ENCODE measurements at places on chromosomes 12 and 14. TPM values are rescaled to one million over a fixed set of nuclear protein-coding genes. Genes with fewer than 3 reads are reported as not detected.

Gene LRFN5
- total RNA-seq, result 0.53 TPM

Gene ZFP36L1
- total RNA-seq, result 226 TPM

Gene INSM2
- not detected for total RNA-seq

Gene PAH
- total RNA-seq, result 12.9 TPM

Gene PTGER2
- total RNA-seq, result 0.28 TPM

Gene TMEM233
- total RNA-seq, result 0.06 TPM

Gene AMDHD1
- 1.1 TPM for total RNA-seq

Gene PTPRR
- total RNA-seq, result not detected

Gene MIP
- not detected for total RNA-seq

Gene TMEM119
- total RNA-seq, result 1.6 TPM

Gene NR1H4
- total RNA-seq, result 9.2 TPM

Gene CABP1
- 0.38 TPM for total RNA-seq

Gene C12orf56
- not detected for total RNA-seq

Gene CYP46A1
- total RNA-seq, result 1.2 TPM

Gene ARHGEF40
- 58.0 TPM for total RNA-seq

Gene PRPH
- total RNA-seq, result 0.88 TPM

Gene RTL1
- total RNA-seq, result not detected

- no peak for DNase-seq
These were observed 30.2 kb downstream of the KCTD10 start for GRCh38 chr12:109446869-109447268.

DNA sequence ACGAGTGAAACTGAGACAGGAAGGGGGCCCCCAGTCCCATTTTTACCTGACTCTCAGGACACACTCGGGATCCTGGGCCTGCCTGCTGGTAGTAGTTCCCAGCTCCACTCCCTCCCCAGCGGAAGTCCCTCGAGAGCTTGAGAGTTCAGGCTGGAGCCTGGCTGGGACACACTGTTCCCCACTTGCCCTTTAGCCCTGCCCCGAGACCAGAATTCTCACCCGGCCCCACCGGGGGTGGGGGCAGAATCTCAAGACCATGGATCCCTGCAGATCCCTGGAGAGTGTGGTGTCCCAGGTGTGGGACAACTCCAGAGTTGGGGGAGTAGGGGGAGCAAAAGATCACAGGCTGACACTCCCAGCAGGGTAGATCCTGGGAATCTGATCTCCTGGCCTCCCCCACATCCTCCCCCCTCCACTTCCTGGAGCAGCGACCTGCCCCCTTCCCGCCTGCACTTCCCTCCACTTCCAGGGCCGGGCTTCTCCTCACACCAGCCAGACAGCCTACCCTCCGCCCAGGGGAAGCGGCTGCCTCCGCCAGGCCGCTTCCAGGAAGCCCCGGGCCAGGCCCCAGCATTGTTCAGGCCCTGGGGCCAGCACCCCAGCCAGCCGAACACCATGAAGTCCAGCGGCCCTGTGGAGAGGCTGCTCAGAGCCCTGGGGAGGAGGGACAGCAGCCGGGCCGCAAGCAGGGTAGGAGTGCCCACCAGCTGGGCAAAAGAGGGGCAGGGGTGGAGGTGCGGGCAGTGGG lies at the start of gene TNS2:
Gene TNS2, plus strand, starts transcription at position 495 of the 748 bp plus-strand sequence. Its CDS starts 121 bp downstream, at position 616.
- DNase-seq, result peak; percentile 68

GRCh38 chr12:5718073-5718472 lies 227.0 kb downstream of the ANO2 start:
- no peak for DNase-seq

DNA sequence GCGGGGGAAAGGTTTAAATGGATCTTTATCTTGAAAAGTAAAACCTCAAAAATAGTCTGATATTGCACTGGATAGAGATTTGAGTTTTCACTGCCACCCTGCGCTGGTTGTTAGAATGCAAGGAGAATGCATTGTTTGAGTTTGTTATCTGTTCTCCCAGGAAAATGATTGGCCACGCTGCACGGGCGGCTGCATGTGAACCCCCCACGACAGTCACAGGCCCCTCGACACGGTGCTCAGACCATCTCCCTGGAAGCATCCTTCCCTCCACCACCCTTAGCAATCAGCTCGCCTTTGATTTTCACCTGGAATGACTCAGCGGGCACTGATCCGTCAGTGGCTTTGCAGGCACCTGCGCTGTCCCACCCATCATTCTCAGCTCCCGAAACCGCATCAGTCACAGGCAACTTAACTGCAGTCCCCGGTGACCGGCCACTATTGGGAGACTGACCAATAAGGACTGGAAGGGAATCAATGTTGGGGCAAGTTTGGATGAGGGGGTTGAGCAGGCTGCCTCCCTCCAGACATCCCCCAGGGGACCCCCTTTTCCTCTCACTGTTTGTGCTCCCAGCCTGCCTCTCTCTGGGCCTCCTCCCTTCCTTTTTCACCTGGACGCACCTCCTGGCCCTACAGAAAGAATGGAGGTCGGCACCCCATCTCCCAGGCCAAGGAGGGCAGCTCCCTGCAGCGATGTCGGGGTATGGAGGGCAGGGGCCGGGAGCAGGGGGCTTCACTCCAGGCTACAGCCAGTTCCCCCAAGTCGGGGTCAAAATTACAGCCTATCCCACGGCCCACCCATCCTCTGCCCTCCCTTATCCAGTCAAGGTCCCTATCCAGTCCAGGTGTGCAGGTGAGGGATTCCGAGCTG lies 28.5 kb upstream of the C14orf180 start:
- DNase-seq, result peak; percentile 30

- DNase-seq, result no peak
These were observed 307.6 kb upstream of the FBXO33 start for GRCh38 chr14:39739796-39740195.

GRCh38 chr12:51077930-51078329 lies 5.5 kb downstream of the CSRNP2 start:
- no peak for DNase-seq

- no peak for DNase-seq
These were observed 68.6 kb downstream of the EP400 start for GRCh38 chr12:132018193-132018916.

GRCh38 chr12:122028165-122028904 lies 6.7 kb downstream of the BCL7A start:
- no peak for DNase-seq

DNA sequence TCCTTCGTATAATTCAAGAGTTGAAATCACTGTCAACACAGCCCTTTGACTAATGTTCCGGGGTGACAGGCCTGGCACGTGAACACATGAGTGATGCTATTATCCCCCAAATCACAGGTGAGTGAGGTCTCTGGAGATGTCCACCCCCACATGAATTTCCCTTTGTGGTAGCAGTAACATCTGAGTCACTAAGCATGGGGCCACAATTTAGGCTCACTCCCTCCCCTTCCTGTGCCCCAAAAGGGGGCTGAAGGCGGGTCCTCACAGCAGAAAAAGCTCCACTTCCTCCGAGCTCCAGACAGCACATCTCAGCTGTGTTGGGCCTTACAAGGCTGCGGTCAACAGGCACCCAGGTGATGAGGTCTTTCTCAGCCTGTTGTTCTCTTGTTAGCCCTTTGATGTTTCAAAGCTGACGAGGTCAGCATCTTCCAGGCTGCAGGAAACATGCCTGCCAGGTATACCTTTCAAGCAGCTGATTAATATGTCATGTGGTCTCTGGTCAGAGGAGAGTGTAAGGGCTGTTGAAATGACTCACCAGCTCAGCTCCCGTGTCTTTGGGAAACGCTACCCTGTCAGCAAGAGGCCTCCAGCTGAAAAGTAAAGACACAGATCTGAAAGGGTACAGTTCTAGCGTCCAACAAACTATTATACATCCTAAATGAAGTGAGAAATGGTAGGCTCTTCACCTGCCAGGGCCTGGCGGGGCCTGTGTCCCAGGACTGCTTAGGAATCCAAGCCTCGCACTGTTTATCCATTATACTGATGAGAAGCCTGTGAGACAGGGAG lies 107.3 kb downstream of the ZFP36L1 start:
- DNase-seq, result no peak

DNA sequence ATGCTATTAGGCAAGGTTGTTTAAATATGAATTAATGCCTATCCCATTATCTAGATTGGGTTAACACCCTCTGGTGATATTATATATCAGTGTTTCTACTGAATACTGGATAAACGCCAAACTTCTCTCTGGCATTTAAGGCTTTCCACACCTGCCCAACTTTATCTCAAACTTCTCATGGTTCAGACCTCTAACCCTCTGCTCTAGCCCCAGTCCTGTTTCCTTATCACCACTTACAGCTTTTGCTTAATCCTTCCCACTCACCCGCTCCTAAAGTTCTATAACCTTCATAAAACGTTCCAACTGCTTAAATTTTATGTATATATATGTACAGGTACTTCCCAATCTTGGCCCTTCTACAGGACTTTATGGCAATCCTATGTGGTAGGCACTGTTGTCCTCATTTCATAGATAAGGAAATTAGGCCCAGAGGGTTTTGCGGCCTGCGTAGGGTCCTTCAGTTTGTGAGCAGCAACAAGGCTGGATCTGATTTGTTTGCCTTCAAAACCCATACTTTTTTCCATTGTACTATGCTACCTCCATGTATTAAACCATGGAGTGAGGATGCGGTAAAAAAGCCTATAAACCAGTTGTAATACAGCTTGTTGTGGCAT lies 1.2 kb downstream of the LPCAT3 start:
- no peak for DNase-seq

DNA sequence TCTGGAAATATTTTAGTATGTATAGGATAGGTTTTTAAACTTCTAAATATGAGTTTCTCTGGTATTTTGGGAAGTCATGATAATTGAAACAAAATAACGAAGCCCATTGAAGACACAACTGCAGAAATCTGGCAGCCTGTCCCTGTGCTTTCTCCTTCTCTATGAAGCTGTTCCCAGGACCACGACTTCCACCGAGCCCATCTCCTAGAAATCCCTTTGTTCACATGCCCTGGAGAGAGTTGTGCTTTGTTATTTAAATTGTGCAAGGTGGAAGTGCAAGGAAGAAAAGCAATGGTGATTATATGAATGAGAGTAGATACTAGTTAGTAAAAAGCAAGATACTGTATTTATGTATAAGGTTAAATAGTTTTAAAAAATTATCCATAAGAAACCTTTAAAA lies 32.2 kb downstream of the STK38L start:
- no peak for DNase-seq

- no peak for DNase-seq
These were observed 75.5 kb upstream of the RERGL start for GRCh38 chr12:18165422-18165871.

- DNase-seq, result no peak
These were observed 364.1 kb upstream of the SFSWAP start for GRCh38 chr12:131346555-131347344.

DNA sequence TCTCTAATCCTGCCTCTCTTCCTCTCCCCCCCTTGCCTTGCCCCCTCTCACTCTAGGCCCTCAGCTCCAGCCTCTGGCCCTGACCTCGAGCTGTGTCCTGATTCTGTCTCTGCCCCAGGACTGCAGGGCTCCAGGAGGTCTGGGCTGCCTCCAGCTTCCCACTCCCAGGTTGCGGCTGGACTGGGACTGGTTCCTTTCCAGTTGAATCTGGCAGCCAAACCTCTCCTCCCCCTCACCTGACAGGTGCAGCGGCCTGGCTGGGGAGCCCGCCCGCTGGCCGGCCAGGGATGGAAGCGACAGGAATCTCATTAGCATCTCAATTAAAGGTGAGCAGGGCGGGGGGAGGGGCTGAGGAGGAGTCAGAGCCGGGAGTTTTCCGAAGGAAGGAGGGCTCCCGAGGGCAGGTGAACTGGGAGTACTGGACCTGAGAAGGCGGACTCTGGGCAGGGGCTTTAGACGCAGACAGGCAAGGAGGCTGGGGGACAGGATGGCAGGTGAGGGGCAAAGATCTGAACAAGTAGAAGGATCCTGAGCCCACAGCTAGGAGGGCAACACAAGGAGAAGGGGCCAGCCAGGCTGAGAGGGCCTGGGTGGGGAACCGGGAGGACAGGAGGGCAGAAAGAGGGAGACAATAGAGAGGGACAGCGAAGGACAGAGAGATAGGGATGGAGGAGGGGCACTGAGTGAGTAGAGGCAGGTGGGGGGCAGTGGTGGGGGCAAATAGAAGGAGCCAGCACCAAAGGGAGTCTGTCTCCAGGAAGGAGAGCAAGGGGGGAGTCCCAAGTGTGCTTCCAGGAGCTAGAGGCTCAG lies at the start of gene SCNN1A:
Gene SCNN1A, minus strand, starts transcription at position 295 of the 810 bp plus-strand sequence. CDS start 780 bp downstream, outside the sequence.
- DNase-seq, result peak; percentile 73

- DNase-seq, result no peak
These were observed 16.9 kb downstream of the LTBP2 start for GRCh38 chr14:74595006-74595735.

- no peak for DNase-seq
These were observed 71.9 kb upstream of the TCL1B start for GRCh38 chr14:95614349-95614748.

DNA sequence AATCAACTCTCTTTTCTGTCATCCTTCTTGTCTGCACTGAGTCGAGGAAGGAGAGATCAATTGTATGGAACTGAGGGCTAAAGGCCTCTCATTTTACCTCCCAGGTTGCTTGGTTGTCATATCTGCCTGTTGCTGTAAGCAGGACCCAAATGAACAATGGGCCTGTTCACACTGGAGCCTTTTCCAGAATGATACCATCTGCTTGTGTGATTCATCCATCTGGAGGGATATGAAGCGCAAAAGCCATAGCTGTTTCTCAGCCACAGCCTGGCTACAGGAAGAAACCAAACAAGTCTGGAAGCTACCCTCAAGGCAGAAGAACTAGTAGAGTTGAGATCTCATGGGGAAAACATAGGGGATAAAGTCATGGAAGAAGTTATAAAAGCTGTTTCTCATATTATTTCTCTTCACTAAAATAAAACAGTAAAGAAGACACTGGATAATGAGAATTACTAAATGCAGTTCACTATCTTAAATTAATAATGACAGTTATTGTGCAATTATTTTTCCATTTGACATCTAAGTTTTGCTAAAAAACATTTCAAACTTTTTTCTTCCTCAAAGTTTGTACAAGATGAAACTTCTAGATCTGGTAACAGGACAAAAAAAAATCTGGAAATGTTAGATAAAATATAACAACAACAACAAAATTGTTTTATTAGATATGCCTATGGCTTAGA lies 106.3 kb downstream of the SPTSSA start:
- no peak for DNase-seq

GRCh38 chr14:38716926-38717325 lies 386.1 kb downstream of the SEC23A start:
- DNase-seq, result no peak

- peak; percentile 43 for DNase-seq
These were observed 228.1 kb upstream of the AMIGO2 start for GRCh38 chr12:47307680-47308399.

- no peak for DNase-seq
These were observed at the start of gene KRT75 for GRCh38 chr12:52434081-52434733. TSS of gene KRT75 (minus strand) at chr12:52434371. CDS start at chr12:52434304, 67 bp downstream.

DNA sequence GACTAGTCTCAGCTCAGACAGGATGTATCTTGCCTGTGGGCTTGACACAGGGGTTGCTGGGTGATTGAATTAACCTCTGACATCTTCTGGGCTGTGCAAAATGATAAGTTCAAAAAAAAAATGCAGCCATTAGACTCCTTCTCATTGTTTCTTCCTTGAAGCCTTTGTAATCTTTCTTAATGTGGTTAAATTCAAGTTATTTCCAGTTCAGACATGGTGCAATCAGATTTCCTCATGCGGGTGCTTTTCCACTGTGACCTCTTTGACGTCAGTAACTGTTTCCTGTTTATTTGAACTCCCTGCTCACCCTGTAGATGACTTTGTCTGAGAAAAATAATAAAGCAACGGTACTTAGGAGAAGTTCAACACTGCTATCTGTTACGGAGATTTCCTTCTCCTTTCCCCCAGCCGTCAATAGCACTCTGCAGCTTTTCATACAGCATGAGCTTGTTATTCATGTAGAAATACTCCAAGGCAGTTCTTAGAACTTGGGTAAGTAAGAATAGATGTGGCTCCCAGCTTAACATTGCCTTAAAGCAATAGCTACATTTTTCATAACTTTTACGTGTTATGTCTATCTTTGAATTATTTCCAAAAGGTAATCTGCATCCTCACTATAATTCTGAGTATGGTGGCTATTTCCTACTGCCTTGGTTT lies 155.5 kb downstream of the PRKCH start:
- no peak for DNase-seq

- no peak for DNase-seq
These were observed 154.0 kb upstream of the SSTR1 start for GRCh38 chr14:38053666-38054065.

All from pancreas (tissue), 10 donors.